Prostate gland (tissue), 2 donors: ENCODE measurements at places on chromosomes 11 and 22. TPM values are rescaled to one million over a fixed set of nuclear protein-coding genes. Genes with fewer than 3 reads are reported as not detected.

The APOBEC3F gene
- 28.3 TPM for total RNA-seq

GRCh38 chr22:50399751-50400331, 56.7 kb downstream of the PPP6R2 start:
- no peaks in the 10 kb centered on the region for H3K27me3 ChIP-seq
- H3K4me3 ChIP-seq: no peak overlapping the region
- peak overlapping the region; percentile 20 for H3K27ac ChIP-seq
- DNase-seq: no peak

DNA sequence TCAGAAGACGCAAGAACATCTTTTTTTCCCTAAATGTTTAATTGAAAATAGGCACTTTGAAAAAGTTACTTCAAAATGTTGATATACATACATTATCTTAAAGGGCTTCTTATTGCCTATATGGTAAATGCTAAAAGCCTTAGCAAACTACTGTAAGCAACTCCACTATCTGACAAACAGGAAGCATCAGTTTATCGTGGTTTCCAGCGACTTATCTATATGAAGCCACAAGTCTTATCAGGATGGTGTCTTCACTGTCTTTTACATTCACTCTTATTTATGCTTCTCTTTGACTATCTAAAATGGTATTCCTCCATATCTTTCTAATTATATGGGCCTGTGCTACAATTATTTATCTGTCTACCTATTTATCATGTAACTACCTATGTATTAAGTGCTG, 2091.9 kb downstream of the LRRC4C start:
- no peak overlapping the region for H3K4me3 ChIP-seq
- no peaks in the 10 kb centered on the region for H3K27me3 ChIP-seq
- DNase-seq: no peak
- H3K27ac ChIP-seq: no peak overlapping the region
- H3K4me1 ChIP-seq: no peaks in the 10 kb centered on the region
- no peaks in the 10 kb centered on the region for H3K36me3 ChIP-seq

GRCh38 chr11:46253258-46254132, 24.0 kb upstream of the CREB3L1 start:
- no peaks in the 10 kb centered on the region for H3K36me3 ChIP-seq
- H3K27me3 ChIP-seq: no peaks in the 10 kb centered on the region
- H3K4me3 ChIP-seq: no peak overlapping the region
- H3K4me1 ChIP-seq: no peaks in the 10 kb centered on the region
- DNase-seq: no peak
- H3K27ac ChIP-seq: no peak overlapping the region

DNA sequence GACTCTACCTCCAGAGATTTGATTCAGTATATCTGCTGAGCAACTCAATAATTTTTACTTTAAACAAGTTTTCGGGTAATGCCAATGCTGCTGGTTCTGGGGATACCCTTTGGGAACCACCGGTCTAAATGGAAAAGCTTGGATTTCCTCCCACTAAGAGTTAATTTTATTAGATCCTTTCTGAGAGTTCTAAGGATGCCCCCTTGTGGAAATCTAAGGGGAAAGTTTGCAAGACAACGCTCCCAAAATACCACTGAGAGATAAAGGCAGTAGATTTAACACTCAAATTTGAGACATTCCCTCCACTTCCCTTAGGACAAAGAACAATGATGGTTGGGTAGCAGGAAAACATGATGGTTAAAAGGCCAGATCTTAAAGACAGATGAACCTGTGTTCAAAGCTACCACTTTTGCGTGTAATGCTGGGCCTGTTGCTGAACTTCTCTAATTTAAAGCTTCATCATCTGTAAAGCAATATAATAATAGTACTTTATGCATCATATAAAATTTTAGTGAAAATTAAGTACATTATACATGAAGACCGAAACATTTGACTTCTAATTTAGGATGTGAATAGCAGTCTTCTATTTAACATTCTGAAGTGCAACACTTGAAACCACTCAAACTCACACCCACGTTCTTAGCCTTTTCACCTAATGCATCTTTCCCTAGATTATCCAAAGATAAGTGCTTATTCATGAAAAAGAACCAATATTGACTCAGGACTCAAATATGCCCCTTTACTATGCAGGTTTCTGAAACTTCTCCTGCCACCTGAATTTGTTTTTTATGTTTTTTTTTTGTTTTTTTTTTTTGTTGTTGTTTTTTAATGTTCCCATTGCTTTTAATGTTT, 110.1 kb upstream of the LUZP2 start:
- H3K27me3 ChIP-seq: no peaks in the 10 kb centered on the region
- H3K36me3 ChIP-seq: no peaks in the 10 kb centered on the region
- H3K27ac ChIP-seq: no peak overlapping the region
- no peaks in the 10 kb centered on the region for H3K4me1 ChIP-seq
- H3K4me3 ChIP-seq: no peak overlapping the region

DNA sequence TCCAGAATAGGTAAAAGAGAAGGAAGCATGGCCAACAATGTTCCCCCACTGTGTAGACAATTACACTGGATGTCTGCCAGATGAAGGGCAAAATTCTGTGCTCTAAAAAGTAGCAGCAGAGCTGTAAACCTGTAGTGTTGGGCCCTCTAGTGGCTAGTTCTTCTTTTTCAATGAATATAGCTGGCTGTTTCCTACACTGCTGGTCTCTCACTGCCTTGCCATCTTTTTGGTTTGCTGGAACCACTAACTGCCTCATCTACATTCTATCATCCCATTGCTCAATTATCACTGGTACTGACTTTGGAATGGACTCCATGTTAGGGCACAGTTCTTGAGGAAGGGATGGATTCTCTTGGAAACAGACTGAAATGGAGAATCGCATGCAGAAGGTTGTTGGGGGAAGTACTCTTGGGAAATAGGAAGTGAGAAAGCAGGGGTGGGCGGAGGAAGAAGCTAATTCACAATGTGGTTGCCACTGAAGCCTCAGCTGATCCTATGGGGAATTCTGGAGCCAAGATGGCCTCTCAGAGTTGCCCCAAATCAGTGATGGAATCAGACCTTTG, 17.9 kb downstream of the KCNE3 start:
- H3K36me3 ChIP-seq: no peaks in the 10 kb centered on the region
- no peaks in the 10 kb centered on the region for H3K27me3 ChIP-seq
- peaks cover 4% of the 10 kb centered on the region for H3K4me1 ChIP-seq
- H3K27ac ChIP-seq: no peak overlapping the region
- peak; percentile 72 for DNase-seq
- no peak overlapping the region for H3K4me3 ChIP-seq

The PTPRCAP gene
- total RNA-seq: 2.9 TPM

The OR51B2 gene
- total RNA-seq: not detected

The GSTP1 gene
- 577 TPM for total RNA-seq

DNA sequence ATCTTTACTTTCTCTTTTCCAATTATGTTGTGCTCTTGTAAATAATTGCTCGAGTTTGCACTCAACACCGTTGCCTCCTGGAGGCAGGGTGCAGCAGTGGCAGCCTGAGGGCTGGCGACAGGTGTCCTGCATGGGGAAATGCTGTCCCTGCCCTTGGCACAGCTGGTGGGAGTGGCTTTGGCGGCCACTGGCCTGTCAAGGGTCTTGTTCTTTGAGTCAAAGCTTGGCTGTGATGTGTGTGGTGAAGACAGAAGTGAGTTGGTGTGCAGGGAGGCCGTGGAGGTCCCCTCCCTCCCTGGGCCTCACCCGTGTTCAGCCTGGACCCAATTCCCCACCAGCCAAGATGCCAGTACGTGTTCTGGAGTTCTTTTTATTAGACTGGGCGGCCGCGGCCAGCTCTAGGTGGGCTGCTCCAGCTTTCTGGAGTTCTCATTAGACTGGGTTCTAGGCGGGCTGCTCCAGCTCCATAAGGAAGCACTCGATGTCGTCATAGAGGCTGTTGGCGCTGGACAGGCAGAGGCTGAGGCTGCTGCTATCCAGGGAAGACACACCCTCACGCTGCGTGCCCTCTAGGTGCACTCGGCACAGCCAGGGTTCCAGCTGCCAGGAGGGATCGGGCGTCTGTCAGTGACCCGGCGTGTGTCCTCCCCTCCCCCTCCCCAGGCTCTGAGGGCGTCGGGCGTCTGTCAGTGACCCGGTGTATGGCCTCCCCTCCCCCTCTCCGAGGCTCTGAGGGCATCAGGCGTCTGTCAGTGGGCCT, 3.4 kb downstream of the IRF7 start:
- H3K27ac ChIP-seq: no peak overlapping the region
- no peak overlapping the region for H3K4me3 ChIP-seq
- H3K4me1 ChIP-seq: peaks cover 15% of the 10 kb centered on the region
- no peaks in the 10 kb centered on the region for H3K27me3 ChIP-seq
- DNase-seq: no peak
- H3K36me3 ChIP-seq: peaks cover 14% of the 10 kb centered on the region

- no peak overlapping the region for H3K27ac ChIP-seq
- DNase-seq: no peak
- no peak overlapping the region for H3K4me3 ChIP-seq
- no peaks in the 10 kb centered on the region for H3K36me3 ChIP-seq
Observed at GRCh38 chr11:116931206-116931953, 94.0 kb upstream of the APOA1 start.

The CD44 gene
- total RNA-seq: 203 TPM

The COMT gene
- 456 TPM for total RNA-seq

The TRIM22 gene
- 32.8 TPM for total RNA-seq

The NPAS4 gene
- 0.74 TPM for total RNA-seq

GRCh38 chr22:43127166-43127908, 15.9 kb downstream of the MCAT start:
- DNase-seq: no peak
- H3K4me1 ChIP-seq: no peaks in the 10 kb centered on the region
- H3K27ac ChIP-seq: no peak overlapping the region
- no peaks in the 10 kb centered on the region for H3K36me3 ChIP-seq
- no peaks in the 10 kb centered on the region for H3K27me3 ChIP-seq

The POGLUT3 gene
- 19.2 TPM for total RNA-seq

The GRAMD4 gene
- 20.2 TPM for total RNA-seq

The ZNF214 gene
- 3.6 TPM for total RNA-seq

DNA sequence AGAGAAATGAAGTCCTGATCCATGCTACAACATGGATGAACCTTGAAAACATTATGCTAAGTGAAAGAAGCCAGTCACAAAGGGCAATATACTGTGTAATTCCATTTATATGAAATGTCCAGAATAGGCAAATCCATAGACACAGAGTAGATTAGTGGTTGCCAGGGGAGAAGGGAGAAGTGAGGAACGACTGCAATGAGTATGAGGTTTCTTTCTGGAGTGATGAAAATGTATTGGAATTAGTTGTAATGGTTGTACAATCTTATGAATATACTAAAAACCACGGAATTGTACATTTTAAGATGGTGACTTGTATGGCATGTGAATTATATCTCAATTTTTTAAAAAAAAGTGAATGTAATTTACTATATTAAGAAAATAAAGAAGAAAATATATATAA, 83.1 kb upstream of the GDPD4 start:
- DNase-seq: no peak
- no peak overlapping the region for H3K27ac ChIP-seq
- no peaks in the 10 kb centered on the region for H3K4me1 ChIP-seq
- H3K4me3 ChIP-seq: no peak overlapping the region
- H3K36me3 ChIP-seq: no peaks in the 10 kb centered on the region

The GLB1L2 gene
- total RNA-seq: 45.6 TPM

- no peaks in the 10 kb centered on the region for H3K27me3 ChIP-seq
- H3K36me3 ChIP-seq: no peaks in the 10 kb centered on the region
- no peaks in the 10 kb centered on the region for H3K4me1 ChIP-seq
- H3K4me3 ChIP-seq: peak within 1 kb of the TSS; percentile 66
- peak; percentile 40 for DNase-seq
Observed at GRCh38 chr22:50481440-50482106, at the start of gene ADM2. TSS of gene ADM2 (plus strand) at chr22:50481543. CDS start at chr22:50481848, 305 bp downstream.

- H3K27me3 ChIP-seq: no peaks in the 10 kb centered on the region
- H3K4me1 ChIP-seq: no peaks in the 10 kb centered on the region
- DNase-seq: no peak
- no peak overlapping the region for H3K4me3 ChIP-seq
Observed at GRCh38 chr11:126280595-126280994, 2.3 kb upstream of the TIRAP start.

The ZNF215 gene
- total RNA-seq: 2.6 TPM

The RNASEH2C gene
- total RNA-seq: 166 TPM

- no peaks in the 10 kb centered on the region for H3K4me1 ChIP-seq
- H3K36me3 ChIP-seq: no peaks in the 10 kb centered on the region
- H3K27me3 ChIP-seq: no peaks in the 10 kb centered on the region
Observed at GRCh38 chr11:60743058-60743457, 13.6 kb upstream of the MS4A15 start.

The CCDC73 gene
- total RNA-seq: 2.7 TPM

GRCh38 chr11:8206251-8207079, 37.6 kb upstream of the RIC3 start:
- no peaks in the 10 kb centered on the region for H3K4me1 ChIP-seq
- no peaks in the 10 kb centered on the region for H3K36me3 ChIP-seq
- no peak overlapping the region for H3K4me3 ChIP-seq
- DNase-seq: peak; percentile 16
- H3K27me3 ChIP-seq: no peaks in the 10 kb centered on the region
- H3K27ac ChIP-seq: no peak overlapping the region

DNA sequence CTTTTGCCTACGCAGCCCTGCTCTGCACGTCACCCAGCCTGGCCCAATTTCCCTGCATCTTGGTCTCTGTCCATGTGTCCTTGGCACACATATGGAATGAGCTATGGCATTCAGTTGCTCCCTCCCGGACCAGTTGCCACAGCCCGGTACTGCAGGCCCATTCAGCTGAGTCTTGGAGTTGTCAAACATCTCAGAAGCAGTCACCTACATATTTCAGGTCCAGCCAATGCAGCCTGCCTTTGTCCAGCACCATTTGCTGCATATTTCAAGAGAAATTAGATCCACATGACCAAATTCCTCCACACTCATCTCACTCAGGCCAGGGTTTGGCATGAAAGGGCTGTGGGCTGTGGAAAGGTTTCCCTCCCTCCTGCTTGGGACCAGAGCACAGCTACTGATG, 76.8 kb downstream of the MN1 start:
- H3K36me3 ChIP-seq: no peaks in the 10 kb centered on the region
- H3K4me3 ChIP-seq: no peak overlapping the region

GRCh38 chr22:26435327-26436093, 6.5 kb downstream of the ASPHD2 start:
- H3K27me3 ChIP-seq: no peaks in the 10 kb centered on the region
- H3K4me1 ChIP-seq: peaks cover 10% of the 10 kb centered on the region
- no peak overlapping the region for H3K4me3 ChIP-seq
- no peak overlapping the region for H3K27ac ChIP-seq
- no peaks in the 10 kb centered on the region for H3K36me3 ChIP-seq

- H3K36me3 ChIP-seq: no peaks in the 10 kb centered on the region
- DNase-seq: no peak
- no peak overlapping the region for H3K4me3 ChIP-seq
- no peaks in the 10 kb centered on the region for H3K27me3 ChIP-seq
- H3K4me1 ChIP-seq: no peaks in the 10 kb centered on the region
Observed at GRCh38 chr22:31637447-31637890, 24.5 kb downstream of the PISD start.

The MS4A15 gene
- not detected for total RNA-seq

DNA sequence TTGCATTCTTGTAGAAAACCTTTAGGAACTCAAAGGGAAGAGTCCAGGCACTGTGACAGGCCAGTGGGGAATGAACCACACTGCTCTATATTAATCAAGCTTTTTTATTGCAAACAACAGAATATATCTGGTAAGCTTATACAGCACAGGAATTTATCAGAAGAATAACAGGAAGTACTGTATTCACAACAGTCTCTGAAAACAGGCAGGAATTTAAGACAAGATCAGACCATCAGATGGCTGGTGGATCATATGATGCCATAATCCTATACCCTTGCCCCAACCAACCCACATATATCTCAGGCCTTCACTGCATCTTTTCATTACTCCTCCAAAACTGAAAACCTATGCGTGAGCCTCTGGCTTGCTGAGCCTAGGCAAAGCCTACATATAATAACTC, 1.0 kb upstream of the HTATIP2 start:
- no peak overlapping the region for H3K4me3 ChIP-seq
- no peak for DNase-seq
- H3K4me1 ChIP-seq: no peaks in the 10 kb centered on the region
- no peaks in the 10 kb centered on the region for H3K27me3 ChIP-seq

The C22orf15 gene
- not detected for total RNA-seq
